ENCODE measurements at places on chromosomes 4 and X.

DNA sequence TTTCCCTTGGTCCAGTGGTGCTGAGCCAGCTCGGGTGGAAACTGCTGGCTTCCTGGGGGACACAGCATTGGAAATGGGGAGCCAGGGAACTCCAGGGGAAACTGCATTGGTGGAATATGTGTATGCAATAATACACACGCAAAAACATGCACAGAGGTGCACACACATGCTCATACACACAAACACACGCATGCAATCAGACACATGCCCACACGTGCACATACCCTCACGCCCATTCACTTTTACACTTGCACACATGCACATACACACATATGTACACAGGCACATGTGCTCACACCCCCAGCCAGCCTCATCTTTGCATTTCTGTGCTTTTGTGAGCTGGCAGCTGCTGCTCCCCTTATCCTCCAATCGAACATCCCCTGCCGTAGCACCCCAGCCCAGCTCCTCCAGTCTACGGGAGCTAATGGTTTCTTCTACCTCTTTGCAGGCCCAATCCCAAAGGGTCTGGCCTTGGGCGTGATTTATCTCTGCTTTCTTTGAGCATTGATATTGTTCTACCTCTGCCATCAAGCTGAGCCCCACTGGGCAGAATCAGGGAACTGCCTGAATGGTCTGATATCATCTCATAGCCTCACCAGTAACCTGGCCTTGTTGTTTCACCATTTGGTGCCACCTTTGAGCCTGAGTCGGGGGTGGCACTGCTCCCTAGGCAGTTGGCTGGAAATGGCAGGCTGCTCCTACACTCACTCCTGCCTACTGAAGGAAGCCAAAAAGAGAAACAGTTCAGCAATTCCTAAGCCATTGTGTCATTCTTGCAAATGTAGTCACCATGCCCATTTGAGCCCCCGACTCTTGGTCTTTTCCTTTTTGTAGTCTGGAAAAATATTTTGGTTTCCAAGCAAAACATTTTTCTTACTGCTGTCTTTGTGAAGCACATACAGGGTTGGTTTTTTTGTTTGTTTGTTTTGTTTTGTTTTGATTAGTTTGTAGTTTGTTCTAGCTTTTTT is 104.4 kb upstream of the MAMLD1 start:
- no peak for DNase-seq

DNA sequence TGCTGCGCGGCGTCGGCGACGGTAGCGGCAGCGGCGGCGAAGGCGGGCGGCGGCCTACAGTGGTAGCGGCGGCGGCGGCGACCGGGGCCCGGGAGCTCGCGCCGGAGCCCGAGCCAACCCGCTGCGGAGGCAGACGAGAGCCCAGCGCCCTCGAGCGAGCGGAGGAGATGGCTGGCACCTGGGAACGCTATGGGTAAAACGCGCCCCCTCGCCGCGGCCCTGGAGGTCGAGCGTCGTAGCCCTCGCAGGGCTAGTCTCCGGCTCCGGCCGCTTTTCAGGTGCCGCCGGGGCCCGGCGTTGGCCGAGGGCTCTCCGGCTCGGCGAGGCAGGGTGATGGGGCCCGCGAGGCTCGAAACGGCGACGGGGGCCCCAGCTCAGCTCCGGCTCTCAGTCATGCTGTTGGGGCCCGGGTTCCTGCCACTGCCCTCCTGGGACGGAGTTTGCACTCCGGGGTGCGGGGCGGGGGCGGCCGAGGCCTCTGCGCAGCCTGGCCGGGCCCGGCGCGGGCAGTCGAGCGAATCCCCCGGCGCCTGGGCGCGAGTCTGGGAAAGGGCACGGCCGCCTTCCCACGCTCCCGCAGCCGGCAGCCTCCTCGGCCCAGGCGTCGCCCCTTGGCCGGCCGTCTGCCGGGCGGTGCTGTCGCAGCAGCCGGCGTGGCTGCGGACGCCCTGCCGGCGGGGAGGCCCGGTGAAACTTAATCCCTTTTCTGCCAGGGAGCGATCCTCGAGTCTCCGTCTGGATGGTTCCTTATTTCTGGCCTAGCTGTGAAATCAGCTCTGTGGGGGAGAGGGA is 768 bp downstream of the MID2 start:
- DNase-seq, result no peak

- no peak for DNase-seq
These were observed 137.4 kb downstream of the GABRA3 start for GRCh38 chrX:152313529-152314302.

- DNase-seq, result no peak
These were observed 27.2 kb downstream of the NOP14 start for GRCh38 chr4:2935762-2936743.

- DNase-seq, result no peak
These were observed 120.4 kb downstream of the GATB start for GRCh38 chr4:151640381-151640780.
